ENCODE measurements at places on chromosomes 13 and 19. TPM values are rescaled to one million over a fixed set of nuclear protein-coding genes. Genes with fewer than 3 reads are reported as not detected.

- DNase-seq = no peak
Observed at GRCh38 chr13:48235341-48236135, 2.5 kb downstream of the ITM2B start.

GRCh38 chr19:11410682-11411081 lies 8.4 kb downstream of the RGL3 start:
- no peak for DNase-seq

DNA sequence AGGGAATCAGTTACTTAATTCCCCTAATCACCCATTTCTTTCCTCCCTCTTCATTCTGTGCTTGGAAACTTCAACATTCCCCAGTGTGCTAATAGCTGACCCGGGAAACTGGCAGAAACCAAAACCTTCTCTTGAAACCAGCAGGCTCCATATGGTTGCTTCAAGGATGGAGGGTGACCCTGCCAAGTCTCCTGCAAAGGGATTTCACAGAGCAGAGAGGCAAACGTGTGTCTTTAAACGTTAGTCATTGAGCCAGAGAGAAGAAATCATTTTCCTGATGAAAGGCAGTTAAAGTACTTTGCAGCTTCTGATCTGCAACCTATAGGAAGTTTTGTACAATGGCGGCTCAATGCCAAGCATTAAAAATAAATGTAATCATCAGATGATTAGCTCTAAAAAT lies 220.9 kb downstream of the POU4F1 start:
- no peak for DNase-seq

GRCh38 chr13:64274481-64275217 lies 2859.0 kb upstream of the PCDH20 start:
- no peak for DNase-seq

TMEM150B gene
- 1.2 TPM for total RNA-seq

F7 gene
- not detected for total RNA-seq

GRCh38 chr19:18282788-18283141 lies 1.3 kb upstream of the JUND start:
- no peak for DNase-seq

NLRP9 gene
- not detected for total RNA-seq

GRCh38 chr13:105485081-105485480 lies 1050.4 kb downstream of the EFNB2 start:
- no peak for DNase-seq

- no peak for DNase-seq
Observed at GRCh38 chr19:43467730-43468129, 2.3 kb upstream of the LYPD3 start.
